ENCODE measurements at places on chromosomes 6 and 20.
A peak's percentile ranks its signal among the peaks of the same experiment; 100 is the strongest.

DNA sequence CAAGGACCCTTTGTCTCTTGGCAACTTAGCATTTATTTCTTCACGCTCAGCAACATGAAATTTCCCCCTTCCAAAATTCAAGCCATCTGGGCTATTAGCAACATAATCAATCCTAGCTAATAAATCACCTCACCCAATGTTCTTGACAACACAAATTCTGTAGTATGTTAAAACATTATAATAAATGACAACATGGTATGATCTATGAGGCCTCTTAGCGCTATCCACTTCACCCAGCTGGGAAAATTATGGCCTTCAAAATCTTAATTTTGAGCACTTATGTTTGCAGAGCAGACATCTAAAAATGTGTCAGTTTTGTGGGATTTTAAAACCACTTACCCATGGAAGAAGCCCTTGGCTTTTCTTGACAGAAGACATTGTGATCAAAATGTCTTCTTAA lies 181.9 kb downstream of the HDGFL1 start:
- no peak for DNase-seq

DNA sequence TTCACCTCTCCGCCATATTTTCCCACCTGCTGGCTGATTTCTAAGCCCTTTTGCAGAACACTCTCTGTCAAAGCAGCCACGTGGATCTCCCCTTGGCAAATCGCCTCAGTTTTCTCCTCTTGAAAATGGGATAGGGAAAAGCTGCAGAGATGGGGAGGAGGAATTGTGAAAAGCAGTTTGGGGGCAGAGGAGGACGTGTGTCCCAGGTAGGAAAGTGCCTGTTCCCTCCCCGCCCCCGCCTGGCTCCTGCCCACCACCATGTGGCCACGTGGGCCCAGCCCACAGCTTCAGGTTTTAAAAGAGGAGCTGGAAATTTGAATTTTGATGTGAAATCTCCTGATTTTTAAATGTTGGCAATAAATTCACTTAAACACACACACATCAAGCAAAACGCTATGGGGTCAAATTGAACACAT lies 3.6 kb upstream of the CEBPB start:
- DNase-seq, result no peak

- peak; percentile 71 for DNase-seq
Measured at GRCh38 chr6:31079656-31080261, 32.6 kb downstream of the C6orf15 start.

DNA sequence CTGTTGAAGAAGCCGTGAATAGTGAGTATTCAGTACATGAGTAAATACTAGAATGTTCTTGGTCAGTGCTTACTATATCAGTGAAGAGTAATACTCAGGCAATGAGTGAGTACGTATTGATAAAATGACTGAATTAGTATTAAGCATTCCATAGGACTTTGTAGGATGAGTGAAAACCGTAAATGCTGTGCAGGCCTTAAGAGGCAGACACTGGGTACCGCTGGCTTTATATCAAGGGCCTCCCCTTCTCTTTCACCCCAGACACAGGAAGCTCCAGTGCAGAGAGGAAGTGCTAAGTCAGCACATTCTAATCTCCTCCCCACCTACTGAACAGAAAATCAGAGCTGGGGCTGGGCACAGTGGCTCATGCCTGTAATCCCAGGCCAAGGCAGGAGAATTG lies 24.2 kb downstream of the POFUT1 start:
- DNase-seq, result no peak

GRCh38 chr20:35339007-35339406 lies 46.8 kb upstream of the FAM83C start:
- peak; percentile 93 for DNase-seq

- DNase-seq, result peak; percentile 59
Measured at GRCh38 chr6:138455746-138456400, 43.4 kb downstream of the NHSL1 start.

DNA sequence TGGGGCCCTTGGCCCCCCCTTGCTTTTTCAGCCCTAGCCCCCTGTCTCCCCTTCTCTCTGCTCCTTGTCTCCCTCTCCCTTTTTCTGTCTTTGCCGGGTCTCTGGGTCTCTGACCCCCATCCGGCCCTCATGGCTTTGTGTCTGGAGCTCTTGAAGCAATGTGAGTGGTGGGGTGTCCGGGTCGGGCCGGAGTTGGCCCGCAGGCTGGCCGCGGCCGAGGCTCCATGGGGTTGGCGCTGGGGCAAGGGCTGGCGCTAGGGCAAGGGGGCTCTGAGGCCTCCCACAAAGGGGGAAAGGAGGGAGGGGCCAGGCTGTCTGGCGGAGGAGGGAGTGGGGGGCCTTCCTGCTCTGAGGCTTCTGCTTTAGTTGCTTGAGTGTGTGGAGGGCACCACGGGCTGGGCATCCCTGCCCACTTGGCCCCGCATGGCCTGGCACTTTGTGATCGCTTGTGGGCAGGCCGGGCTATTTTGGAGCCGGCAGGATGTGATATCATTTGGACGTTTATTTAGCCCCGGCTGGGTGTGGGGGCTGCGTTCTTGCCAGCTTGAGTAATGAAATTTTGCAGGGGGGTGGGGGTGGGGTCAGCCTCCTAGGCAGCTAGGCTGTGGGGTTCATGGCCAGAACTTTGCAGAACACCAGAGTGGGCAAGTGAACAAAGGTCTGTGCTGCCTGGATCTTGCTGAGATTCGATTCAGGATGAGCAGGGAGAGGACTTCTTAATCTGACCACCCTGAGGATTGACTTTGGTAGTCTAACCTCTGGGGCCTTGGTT lies 78.7 kb upstream of the MYL9 start:
- peak; percentile 82 for DNase-seq
